Fibroblast of skin of back (primary cell): ENCODE measurements at places on chromosomes 12 and 14.

DNA sequence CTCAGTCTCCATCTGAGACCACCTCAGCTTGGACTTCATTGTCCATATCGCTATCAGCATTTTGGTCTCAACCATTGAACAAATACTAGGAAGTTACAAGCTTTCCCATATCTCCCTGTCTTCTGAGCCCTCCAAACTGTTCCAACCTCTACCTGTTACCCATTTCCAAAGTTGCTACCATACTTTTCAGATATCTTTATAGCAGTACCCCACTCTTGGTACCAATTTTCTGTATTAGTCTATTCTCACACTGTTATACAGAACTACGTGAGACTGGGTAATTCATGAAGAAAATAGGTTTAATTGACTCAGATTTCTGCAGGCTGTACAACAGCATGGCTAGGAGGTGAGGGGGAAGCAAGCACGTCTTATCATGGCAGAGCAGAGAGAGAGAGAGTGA, 53.8 kb downstream of the PRKCH start:
- DNase-seq = no peak

DNA sequence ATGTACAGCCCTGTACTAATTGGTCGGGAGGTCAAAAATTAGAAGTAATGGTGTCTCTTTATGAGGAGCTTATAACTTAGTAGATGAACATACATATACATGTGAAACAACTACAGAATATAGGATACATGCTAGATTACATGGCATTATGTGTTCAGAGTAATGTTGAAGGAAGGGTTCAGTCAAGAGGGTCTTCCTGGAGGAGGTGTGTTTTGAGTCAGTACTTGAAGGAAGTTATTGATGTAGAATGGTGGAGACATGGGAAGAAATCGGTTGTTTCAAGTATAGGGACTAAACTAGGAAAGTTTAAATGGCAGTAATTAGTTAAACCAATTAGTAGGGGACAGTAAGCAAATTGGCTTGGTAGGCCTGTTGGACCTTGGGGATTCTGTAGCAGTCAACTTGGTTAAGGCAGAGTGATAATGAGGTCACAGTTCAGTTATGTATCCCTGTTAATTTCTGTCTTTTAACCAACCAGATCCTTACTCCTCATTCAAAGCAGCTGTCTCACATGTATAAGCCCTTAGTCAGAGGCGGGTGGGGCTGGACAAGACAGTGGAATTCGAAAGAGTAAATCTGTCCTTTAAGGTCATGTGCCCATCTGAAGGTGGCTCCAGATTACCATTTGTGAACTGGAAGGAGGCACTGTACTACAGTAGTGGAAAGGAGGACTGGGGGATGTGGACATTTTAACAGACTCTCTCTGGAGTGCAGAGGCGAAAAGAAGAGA, 3.5 kb upstream of the ANKRD52 start:
- DNase-seq = peak; percentile 95

DNA sequence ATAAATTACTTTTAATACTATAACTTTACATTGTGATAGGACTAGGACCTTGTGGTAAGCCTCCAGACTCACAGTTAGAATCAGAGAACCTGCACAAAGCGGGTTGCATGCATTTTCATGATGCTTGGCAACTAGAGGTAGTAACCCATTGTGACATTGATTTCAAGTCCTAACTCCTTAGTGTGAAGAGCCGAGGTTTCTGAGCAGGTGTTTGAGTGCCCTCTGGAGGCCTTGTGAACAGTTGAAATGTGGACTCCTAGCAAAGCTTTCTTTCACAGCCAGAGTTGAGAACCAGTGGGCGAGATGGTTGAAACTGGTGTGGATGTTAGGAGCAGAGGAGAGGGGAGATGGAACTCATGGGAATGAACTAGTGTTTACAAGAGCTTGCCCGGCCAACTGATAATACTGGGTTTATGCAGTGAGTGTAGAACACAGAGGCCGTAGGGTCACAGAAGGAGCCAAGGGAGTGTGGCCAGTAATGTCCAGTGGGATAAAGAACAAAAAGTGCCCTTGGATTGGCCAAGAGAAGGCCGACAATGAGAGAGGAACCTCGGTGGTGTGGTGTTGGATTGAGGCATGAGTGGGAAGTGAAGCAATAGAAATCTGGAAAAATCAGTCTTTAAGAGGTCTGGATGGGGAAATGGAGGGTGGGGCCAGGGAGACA, 10.9 kb downstream of the ZNF664 start:
- DNase-seq = peak; percentile 66

DNA sequence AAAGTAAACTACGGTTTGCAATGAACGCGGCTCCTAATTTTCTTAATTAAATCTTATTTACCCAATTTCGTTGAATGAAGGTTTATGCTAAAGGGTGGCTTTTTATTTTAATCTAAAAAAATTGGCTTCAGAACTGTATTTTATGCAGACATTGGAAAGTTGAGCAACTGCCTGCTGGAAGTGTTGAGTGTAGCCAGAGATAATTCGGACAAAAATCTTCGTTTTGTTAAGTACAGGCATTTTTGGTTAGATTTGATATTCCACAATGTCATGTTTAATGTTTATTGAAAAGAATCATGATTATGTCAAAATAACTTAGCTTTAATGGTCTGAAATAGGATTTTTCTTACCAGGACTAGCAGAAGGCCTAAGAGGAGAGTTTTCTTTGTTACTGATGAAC, 875 bp downstream of the IRAK3 start:
- no peak for DNase-seq

DNA sequence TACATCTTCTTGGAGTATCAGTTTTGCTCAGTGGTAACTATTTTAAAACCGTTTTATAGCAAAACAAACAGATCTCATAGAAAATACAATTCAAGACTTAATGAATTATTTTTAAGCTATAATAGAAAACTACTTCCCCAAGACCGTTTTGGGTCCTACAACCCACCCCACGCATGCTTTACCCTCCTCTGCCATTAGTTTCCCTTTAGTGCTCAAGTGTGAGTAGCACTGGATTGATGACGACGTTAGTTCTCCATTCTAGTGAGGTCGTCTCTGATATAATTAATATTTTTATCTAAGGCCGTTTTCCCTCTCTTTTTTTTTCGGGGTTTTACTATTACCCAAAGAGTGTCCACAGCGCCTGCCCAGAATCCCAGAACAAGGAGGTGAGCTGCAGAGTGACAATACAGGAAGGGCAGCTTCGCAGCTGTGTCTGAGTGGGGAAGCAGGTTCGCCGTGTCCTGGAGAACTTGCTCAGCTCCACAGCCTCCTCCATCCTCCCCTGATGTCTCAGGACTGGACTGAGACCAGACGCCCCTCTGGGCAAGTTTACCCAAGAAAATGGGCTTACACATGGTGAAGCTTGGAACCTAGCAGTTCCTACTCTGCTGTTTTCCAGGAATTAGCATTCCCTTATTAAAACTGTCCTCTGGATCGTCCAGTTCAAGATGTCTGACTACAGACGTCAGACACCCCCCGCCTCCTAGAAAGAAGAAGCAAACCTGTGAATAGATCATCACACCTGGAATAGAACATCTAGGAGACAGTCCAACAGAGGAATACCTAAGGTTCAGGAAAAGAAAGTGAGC, 31.9 kb upstream of the MON2 start:
- DNase-seq = no peak

DNA sequence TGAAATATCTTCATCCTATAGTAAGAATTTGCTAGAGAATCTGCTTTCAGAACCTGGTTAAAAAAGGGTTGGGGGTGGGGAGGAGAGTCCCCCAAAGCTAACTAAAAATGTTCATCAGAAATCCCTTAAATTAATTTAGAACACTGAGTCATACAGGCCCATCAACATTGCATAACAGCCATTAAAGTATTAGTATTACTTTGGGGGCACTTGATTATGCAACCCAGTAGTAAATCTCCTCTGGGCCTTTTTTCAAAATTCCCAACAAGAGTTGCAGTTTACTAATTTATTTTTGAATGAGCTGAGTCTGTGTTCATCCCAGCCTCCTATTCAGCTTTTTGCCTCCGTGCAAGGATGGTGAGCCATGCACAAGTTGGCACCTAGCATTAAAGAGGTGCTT, 8.8 kb upstream of the SLC24A4 start:
- no peak for DNase-seq

DNA sequence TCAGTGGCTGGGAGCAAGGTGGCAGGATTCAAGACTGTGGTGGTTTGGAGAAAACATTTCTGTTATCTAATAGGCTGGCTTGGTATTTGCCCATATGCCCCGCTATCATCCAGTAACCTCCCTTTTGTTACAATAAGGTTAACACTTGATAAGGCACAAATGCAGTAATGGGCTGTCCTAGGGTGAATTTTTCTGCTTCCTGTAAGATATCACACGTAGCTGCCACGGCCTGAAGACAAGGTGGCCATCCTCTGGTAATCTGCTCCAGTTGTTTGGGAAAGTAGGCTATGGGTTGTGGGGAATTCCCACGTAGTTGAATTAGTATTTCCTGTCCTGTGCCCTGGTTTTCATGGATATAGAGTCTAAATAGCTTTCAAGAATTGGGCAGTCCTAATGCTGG, 23.1 kb downstream of the ANG start:
- DNase-seq = no peak

DNA sequence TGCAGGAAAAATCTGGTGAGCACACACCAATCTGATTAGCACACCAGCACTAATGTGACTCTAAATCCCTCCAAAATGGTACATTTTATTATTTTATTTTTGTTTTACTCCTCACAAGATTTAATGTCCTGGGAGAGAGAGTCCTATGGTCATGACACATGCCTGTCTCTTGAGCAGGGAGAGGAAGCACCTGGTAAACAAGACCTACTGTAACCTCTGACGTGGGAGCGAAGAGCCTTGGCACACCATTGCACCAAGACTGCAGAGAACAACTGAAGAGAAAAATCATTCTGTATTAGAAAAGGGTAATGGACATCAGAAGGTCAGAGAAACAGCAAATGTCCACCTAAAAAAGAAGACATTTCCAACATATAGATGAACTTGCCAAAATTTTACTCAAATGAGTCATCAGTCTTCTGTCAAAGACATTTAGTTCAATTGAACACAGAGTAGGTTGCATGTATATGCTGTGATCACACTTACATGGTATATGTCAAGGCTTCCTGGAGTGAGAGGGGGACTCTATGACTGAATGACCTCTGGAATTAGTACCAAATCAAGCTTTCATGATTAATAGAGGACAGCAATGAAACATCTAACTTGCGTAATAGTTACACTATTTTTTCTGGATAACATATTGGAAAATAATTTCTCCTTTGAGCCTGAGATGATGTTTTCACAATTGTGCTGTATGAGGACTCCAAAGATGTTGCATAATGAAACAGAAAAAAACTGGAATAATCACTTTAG, 186.9 kb upstream of the FLRT2 start:
- peak; percentile 13 for DNase-seq

GRCh38 chr12:30877105-30877875, 49.3 kb upstream of the TSPAN11 start:
- no peak for DNase-seq

GRCh38 chr14:100241279-100241678, 2.3 kb downstream of the YY1 start:
- no peak for DNase-seq

- no peak for DNase-seq
Observed at GRCh38 chr12:54736549-54736948, 88.4 kb upstream of the DCD start.

GRCh38 chr12:114392909-114393308, 13.0 kb downstream of the TBX5 start:
- DNase-seq = no peak

DNA sequence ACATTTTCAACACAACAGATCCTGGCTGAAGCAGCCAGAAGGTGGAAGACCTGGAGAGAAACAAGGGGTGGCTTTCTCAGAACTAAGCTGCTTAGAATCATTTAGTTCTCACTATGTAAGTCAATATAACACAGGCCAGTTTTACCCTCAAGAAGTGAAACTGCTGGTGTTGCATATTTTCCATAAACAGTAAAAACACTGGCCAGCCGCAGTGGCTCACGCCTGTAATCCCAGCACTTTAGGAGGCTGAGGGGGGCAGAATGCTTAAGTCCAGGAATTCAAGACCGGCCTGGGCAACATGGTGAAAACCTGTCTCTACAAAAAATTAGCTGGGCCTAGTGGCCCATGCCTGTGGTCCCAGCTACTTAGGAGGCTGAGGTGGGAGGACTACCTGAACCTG, 11.6 kb downstream of the STX2 start:
- peak; percentile 38 for DNase-seq

GRCh38 chr12:45343269-45344051, 127.6 kb downstream of the ANO6 start:
- peak; percentile 73 for DNase-seq
